Natural killer cell treated with Interleukin-12 subunit alpha and Interleukin-12 subunit beta and Interleukin-15 and Interleukin-18, amount 100 ng/mL, for 72 hours (primary cell): ENCODE measurements at places on chromosomes 7 and 10. TPM values are rescaled to one million over a fixed set of nuclear protein-coding genes. Genes with fewer than 3 reads are reported as not detected.

The HPSE2 gene
- total RNA-seq = not detected

The C10orf53 gene
- not detected for total RNA-seq

The ABCB1 gene
- 11.1 TPM for total RNA-seq

The ANKRD2 gene
- total RNA-seq = not detected

DNA sequence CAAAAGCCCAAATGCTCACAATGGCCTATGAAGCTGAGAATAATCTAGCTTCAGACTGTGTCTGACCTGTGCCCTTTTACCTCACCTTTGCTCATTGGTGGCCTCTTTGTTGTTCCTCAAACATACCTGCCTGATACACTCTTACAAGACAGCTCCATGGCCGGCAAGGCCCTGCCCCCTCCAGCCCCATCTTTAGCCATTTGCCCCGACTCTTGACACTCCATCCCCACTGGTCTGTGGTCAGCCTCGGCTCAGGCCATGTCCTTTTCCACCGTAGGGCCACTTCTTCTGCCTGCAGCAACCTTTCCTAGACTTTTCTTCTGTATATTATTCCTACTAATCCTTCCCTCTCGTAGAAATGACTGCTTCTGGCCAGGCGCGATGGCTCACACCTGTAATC is 265.2 kb downstream of the RPS24 start:
- H3K27me3 ChIP-seq = no peaks in the 10 kb centered on the region
- H3K36me3 ChIP-seq = no peaks in the 10 kb centered on the region
- no peak overlapping the region for H3K27ac ChIP-seq
- no peak overlapping the region for H3K4me3 ChIP-seq
- H3K4me1 ChIP-seq = peaks cover 23% of the 10 kb centered on the region

DNA sequence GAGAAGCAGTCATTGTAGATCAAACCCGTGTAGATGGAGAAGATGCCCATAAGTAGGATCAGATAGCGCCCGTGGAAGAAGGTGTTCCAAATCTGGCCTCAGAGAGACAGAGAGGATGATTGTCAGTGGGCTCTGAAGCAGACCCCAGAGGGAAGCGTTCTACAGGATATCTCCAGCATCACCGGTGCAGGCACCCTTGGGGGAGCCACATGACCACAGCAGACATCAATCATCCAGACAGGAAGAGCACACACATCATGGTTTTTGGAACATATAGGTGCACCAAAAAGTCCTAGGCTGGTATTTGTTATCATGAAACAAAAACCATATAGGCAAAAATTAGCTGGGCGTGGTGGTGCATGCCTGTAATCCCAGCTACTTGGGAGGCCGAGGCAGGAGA is 44.0 kb upstream of the SVOPL start:
- H3K4me3 ChIP-seq = no peak overlapping the region
- H3K27me3 ChIP-seq = peaks cover 4% of the 10 kb centered on the region
- no peak for DNase-seq
- peaks cover 15% of the 10 kb centered on the region for H3K4me1 ChIP-seq
- H3K36me3 ChIP-seq = no peaks in the 10 kb centered on the region

GRCh38 chr7:124255041-124255655 is 222.3 kb upstream of the TMEM229A start:
- no peak overlapping the region for H3K27ac ChIP-seq
- no peak overlapping the region for H3K4me3 ChIP-seq
- DNase-seq = no peak
- H3K36me3 ChIP-seq = peaks cover 6% of the 10 kb centered on the region
- no peaks in the 10 kb centered on the region for H3K4me1 ChIP-seq
- no peaks in the 10 kb centered on the region for H3K27me3 ChIP-seq
